ENCODE measurements at places on chromosomes 16 and 17.

GRCh38 chr16:71421911-71422310 lies 19.9 kb downstream of the TLE7 start:
- DNase-seq: peak; percentile 13

GRCh38 chr17:17830740-17831207 lies 6.0 kb downstream of the SREBF1 start:
- DNase-seq: no peak

- no peak for DNase-seq
Observed at GRCh38 chr17:40854175-40854814, 12.7 kb downstream of the KRT12 start.

DNA sequence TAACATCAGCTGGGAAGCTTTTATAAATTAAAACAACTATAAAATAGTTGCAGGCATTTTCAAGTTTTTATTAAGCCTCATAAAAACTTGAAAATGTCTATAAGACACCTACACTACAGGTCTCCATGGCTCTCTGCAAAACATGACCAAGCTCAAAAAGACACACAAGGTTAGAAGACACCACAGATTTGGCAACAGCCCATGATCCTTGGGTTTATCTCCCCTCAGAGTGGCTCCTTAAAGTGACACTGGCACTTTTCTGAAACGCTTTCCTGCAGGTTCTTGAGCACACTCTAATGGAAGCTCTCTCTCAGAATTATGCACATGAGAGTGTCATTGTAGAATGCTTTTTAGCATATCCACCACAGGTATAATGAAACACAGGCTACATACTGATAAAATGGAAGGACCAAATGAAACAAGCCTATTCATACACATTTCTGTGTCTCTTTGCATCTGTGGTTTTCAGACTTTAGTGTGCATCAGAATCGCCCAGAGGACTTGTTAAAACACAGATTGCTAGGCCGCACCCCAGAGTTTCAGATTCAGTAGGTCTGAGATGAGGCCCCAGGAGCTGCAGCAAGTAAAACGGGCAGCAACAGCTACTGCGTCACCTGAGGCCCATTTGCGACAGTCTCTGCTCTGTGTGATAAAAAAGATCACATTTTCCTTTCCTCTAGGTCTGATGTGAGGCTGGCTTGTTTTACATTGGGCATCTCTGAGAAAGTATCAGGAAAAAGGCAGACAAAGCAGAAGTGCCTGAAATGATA lies 75.0 kb upstream of the WSB1 start:
- DNase-seq: no peak

- DNase-seq: no peak
Observed at GRCh38 chr16:3706253-3707012, 10.9 kb downstream of the TRAP1 start.

GRCh38 chr17:37788526-37788925 lies 43.7 kb upstream of the HNF1B start:
- no peak for DNase-seq

DNA sequence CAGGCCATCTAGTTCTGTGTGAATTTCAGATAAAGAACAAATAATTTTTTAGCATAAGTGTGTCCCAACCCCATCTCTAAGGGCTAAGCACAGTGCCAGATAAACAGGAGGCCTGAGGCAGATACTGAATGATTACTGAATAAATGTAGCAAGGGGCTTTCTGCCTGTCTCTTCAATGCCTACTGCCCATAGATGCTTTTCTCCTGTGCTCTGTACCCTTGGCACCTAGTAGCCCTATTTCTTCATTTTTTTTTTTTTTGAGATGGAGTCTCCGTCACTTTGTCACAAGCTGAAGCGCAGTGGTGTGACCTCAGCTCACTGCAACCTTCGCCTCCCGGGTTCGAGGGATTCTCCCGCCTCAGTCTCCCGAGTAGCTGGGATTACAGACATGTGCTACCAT lies 25.3 kb downstream of the IGFBP4 start:
- DNase-seq: no peak
